Endodermal cell (in vitro differentiated cells): ENCODE measurements at places on chromosomes 16 and 17. TPM values are rescaled to one million over a fixed set of nuclear protein-coding genes. Genes with fewer than 3 reads are reported as not detected.

The TBX4 gene
- total RNA-seq = not detected in 3 replicates

GRCh38 chr16:60608971-60609370 lies 1427.3 kb downstream of the CDH8 start:
- no peaks in the 10 kb centered on the region for H3K36me3 ChIP-seq
- no peak overlapping the region for H3K4me3 ChIP-seq
- H3K4me1 ChIP-seq = no peaks in the 10 kb centered on the region
- H3K27me3 ChIP-seq = no peaks in the 10 kb centered on the region

DNA sequence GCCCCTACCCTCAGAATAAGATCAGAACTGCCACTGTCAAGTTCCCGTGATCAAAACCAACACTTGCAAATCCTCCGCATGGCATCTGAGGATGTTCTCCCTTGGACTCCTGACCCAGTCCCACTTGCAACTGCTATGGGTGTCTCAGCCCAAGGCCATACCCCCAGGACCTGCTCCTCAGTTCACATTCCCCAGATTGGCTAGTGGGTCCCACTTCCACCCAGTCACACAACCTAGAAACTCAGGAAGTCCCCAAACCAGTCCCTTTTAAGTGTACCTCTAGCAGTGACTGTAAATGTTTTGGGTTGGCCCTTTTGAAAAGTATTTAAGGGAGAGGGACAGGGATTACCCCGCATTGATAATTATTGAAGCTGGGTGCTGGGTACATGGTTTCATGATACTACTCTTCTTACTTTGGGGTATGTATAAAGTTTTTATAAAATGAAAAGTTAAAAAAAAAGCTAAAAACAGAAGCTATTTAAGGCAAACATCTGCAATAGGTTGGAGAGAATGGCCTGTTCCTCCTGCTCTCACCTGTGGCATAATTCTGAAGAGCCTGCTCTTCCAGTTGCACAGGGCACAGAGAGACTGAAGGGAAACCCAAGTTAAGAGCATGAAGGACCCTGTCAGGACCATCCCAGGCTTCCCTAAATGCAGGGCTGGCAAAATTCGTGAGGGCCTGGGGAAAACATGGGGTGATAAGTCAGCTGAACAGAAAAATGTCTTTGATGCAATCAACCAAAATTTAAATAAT lies 42.5 kb downstream of the ERN1 start:
- DNase-seq = no peak
- H3K27ac ChIP-seq = no peak overlapping the region
- H3K4me3 ChIP-seq = no peak overlapping the region
- no peaks in the 10 kb centered on the region for H3K36me3 ChIP-seq

GRCh38 chr17:45893725-45894021 lies 681 bp upstream of the MAPT start:
- no peak for DNase-seq
- no peaks in the 10 kb centered on the region for H3K36me3 ChIP-seq
- peaks cover 82% of the 10 kb centered on the region for H3K27me3 ChIP-seq
- peak overlapping the region; percentile 77 for H3K4me3 ChIP-seq

DNA sequence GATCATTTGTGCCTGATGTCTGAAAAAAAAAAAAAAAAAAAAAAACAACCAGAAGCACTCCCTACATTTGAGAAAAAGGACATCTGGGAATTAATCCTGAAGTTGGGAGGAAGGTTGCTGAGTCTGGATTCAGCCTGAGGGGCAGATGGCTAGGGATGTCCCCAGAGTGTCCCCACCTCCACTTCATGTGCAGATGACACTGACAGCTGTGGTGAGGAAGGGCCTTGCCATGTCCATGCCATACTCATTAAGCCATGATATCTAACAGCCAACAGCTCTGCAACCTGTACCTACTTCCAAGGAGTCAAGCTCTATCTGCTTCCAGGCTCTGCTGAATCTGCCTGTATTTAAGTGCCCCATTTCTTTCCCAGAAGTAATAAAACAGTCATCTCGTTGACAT lies 356.0 kb downstream of the CA10 start:
- H3K4me1 ChIP-seq = no peaks in the 10 kb centered on the region
- no peak overlapping the region for H3K4me3 ChIP-seq
- DNase-seq = no peak
- H3K27ac ChIP-seq = no peak overlapping the region

GRCh38 chr16:72875291-72876031 lies 172.5 kb downstream of the ZFHX3 start:
- H3K4me1 ChIP-seq = no peaks in the 10 kb centered on the region
- H3K27ac ChIP-seq = no peak overlapping the region
- H3K27me3 ChIP-seq = no peaks in the 10 kb centered on the region
- H3K36me3 ChIP-seq = no peaks in the 10 kb centered on the region

The PRCD gene
- total RNA-seq = 1.9 to 11.5 TPM (median 3.2 TPM) in 3 replicates

DNA sequence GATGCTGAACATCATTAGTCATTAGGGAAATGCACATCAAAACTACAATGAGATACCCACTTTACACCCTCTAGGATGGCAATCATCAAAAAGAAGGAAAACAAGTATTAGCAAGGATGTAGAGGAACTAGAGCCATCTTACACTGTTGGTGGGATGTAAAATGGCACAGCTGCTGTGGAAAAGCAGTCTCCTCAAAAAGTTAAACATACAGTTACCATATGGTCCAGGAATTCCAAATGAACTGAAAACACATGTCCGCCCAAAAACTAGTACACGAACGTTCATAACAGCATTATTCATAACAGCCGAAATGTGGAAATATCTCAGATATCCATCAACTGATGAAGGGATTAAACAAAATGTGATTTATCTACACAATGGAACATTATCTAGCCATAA lies 7.0 kb downstream of the FBF1 start:
- no peaks in the 10 kb centered on the region for H3K4me1 ChIP-seq
- no peak for DNase-seq
- H3K4me3 ChIP-seq = no peak overlapping the region
- no peaks in the 10 kb centered on the region for H3K36me3 ChIP-seq

The AGRP gene
- not detected in 2 replicates for total RNA-seq

DNA sequence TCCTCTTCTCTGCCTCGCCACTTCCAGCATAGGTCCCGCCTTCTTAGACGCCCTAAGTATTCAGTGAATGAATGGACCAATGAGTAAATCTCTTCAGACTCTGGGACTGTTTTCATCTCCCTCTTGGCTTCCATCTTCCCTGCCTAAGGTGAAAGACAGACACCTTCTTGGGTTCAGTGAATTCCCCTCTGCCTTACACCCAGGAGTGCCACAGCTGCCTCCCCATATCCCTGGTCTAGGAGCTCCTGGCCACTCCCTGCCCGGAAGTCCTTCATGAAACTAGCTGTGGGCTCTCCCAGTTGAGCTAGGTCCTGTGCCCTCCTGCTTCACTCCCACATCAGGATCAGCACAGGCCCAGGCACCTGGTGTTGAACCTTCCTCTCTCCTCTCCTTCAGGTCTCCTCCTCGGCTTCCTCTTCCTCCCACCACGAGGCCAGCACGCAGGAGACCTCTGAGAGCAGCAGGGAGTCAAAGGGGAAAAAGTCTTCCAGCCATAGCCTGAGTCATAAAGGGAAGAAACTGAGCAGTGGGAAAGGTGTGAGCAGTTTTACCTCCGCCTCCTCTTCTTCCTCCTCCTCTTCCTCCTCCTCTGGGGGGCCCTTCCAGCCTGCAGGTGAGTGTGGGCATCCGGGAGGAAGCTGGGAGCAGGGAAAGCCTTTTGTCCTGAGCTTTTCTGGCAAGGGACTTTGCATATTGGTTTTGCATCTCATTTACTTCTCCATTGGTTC lies 10.3 kb downstream of the MLLT6 start:
- no peaks in the 10 kb centered on the region for H3K27me3 ChIP-seq
- peaks cover 65% of the 10 kb centered on the region for H3K36me3 ChIP-seq
- peaks cover 2% of the 10 kb centered on the region for H3K4me1 ChIP-seq
- H3K4me3 ChIP-seq = no peak overlapping the region
- DNase-seq = no peak
- H3K27ac ChIP-seq = no peak overlapping the region

DNA sequence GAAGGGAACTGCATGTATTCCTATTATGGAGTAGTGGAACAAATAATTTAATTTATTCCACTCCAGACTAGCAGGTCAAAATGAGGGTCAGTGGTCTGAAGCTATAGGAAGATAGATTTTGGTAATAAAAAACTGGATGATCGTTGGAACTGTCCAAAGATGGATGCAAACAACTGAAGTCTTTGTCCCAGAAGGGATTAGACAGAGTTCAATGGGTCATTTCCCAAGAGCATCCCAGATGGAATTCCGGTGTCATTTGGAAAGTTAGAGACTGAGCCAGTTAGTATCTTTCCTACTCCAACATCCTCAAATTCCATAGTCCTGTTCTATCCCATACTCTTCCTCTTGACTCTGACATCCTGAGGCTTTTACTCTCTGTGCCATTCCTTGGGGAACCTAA lies 22.8 kb upstream of the TOX3 start:
- no peaks in the 10 kb centered on the region for H3K27me3 ChIP-seq
- H3K36me3 ChIP-seq = no peaks in the 10 kb centered on the region
- no peak for DNase-seq
- H3K4me1 ChIP-seq = peaks cover 6% of the 10 kb centered on the region

GRCh38 chr17:72684405-72685020 lies 408.0 kb downstream of the SLC39A11 start:
- H3K36me3 ChIP-seq = no peaks in the 10 kb centered on the region
- no peaks in the 10 kb centered on the region for H3K27me3 ChIP-seq
- no peak overlapping the region for H3K27ac ChIP-seq
- no peak overlapping the region for H3K4me3 ChIP-seq

GRCh38 chr17:35235917-35236316 lies 7.0 kb upstream of the SLFN5 start:
- DNase-seq = no peak
- no peaks in the 10 kb centered on the region for H3K36me3 ChIP-seq
- no peaks in the 10 kb centered on the region for H3K4me1 ChIP-seq
- peaks cover 13% of the 10 kb centered on the region for H3K27me3 ChIP-seq
- H3K4me3 ChIP-seq = no peak overlapping the region

DNA sequence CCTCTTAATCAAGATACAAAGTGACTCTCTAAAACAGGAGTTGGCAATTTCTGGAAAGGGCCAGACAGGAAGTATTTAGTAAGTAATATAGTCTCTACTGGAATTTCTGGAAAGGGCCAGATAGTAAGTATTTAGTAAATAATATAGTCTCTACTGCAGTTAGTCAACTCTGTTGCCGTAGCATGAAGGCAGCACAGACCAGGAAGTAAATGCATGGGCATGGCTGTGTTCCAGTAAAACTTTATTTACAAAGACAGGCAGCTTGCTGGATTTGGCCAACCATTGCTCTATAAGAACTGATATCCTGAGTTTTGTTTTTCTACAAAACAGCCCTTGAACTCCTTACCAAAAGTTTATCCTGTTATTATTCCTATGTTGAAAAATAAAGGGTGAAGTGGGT lies 16.9 kb downstream of the LDAF1 start:
- no peak overlapping the region for H3K4me3 ChIP-seq
- no peak for DNase-seq
- H3K27me3 ChIP-seq = no peaks in the 10 kb centered on the region
- H3K4me1 ChIP-seq = no peaks in the 10 kb centered on the region

The PMP22 gene
- total RNA-seq = 3.1 and 4.3 TPM in 2 replicates

The TAOK1 gene
- 79.6 and 95.9 TPM in 2 replicates for total RNA-seq

The C1QTNF1 gene
- 9.2 to 17.3 TPM (median 16.5 TPM) in 3 replicates for total RNA-seq

The LRRC46 gene
- total RNA-seq = 0.75 to 1.2 TPM (median 0.82 TPM) in 3 replicates

The CHRNE gene
- total RNA-seq = 0.71 to 1.2 TPM (median 1.0 TPM) in 3 replicates

GRCh38 chr17:28416703-28417311 lies 10.8 kb upstream of the SLC46A1 start:
- no peak overlapping the region for H3K27ac ChIP-seq
- no peak overlapping the region for H3K4me3 ChIP-seq
- no peaks in the 10 kb centered on the region for H3K4me1 ChIP-seq
- no peaks in the 10 kb centered on the region for H3K27me3 ChIP-seq

The ATMIN gene
- 30.6 to 53.1 TPM (median 45.7 TPM) in 3 replicates for total RNA-seq

GRCh38 chr17:39416141-39416540 lies 14.7 kb upstream of the FBXL20 start:
- no peak overlapping the region for H3K27ac ChIP-seq
- no peaks in the 10 kb centered on the region for H3K4me1 ChIP-seq
- no peak for DNase-seq
- H3K36me3 ChIP-seq = peaks cover 63% of the 10 kb centered on the region
- H3K4me3 ChIP-seq = no peak overlapping the region

The CD7 gene
- 0.55 and 0.75 TPM in 2 replicates for total RNA-seq
